NB4 (cell line): ENCODE measurements at places on chromosomes 7 and 10.

- DNase-seq, result no peak
Observed at GRCh38 chr7:45295222-45295621, 137.6 kb downstream of the RAMP3 start.

DNA sequence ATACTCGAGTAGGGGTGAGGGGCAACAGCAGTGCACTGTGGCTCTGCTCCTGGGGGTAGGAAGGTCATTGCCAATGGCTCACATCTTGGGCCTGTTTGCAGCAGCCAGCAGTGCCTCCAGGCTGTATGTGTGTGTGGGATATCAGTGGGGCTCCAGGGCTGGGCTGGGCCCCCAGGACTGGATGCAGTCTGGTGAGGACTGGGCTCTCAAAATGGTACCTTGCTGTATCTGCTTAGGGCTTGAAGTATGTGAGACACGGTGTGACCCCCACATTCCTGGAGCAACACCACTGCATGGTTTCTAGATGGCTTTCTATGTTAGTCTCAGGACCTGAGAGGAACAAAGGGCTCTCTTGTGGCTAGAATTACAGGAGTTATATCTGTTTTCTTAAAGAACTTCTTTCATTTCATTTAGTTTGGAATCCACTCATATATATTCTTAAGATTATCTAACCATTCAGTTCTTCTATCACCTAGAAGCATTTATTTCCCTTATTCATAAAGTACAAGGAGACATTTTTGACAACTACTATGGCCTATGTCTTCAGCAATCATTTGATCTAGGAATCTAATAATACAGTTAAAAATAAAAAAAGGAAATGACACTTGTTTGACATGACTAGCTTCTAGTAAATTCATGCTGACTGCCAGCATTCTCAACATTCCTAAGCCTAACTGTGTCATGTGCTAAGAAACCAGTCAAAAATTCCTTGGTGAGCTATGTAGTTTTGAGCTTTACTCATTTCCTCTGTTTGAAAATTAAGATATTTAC lies 443.2 kb upstream of the SEMA3A start:
- no peak for DNase-seq

GRCh38 chr7:112101201-112101846 lies 104.9 kb downstream of the DOCK4 start:
- DNase-seq, result no peak

DNA sequence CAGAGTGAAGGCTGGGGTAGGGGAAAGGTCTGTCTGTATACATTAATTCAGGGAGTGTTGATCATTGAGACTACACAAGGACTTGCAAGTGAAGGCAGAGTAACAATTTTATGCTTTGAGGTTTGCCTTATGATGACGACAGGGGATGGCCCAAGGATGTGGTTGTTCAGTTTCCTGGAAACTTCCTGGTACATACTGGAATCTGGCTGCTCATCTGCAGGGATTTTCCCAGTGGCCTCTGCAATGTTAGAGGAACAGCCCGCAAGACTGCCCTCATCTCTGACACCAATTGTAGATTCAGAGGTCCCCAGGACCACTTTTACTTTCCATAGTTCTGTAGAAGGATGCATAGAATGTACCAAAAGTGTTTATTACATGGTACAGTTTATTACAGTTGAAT lies 189.6 kb downstream of the TMEM178B start:
- no peak for DNase-seq

- no peak for DNase-seq
Observed at GRCh38 chr7:90201500-90202195, 9.9 kb upstream of the STEAP2 start.

DNA sequence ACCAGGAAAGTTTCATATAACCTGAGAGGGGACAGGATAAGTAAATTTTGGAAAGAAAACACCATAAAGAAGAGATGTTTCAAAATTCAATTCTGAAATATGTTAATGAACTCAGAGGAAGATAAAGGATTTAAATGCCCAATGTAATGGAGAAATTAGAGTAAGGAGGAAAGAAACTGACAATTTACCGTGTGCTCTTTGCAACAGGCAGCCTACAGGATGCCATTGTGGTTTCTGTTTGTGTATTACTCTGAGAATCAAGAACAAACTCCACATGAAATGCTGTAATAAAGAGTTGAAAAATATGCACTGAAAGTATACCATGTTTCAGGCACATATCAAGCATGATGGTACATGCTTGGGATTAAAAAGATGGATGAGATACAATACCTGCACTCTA lies 44.8 kb upstream of the GLCCI1 start:
- DNase-seq, result no peak

- DNase-seq, result no peak
Observed at GRCh38 chr10:104037261-104037951, 48.3 kb downstream of the COL17A1 start.

DNA sequence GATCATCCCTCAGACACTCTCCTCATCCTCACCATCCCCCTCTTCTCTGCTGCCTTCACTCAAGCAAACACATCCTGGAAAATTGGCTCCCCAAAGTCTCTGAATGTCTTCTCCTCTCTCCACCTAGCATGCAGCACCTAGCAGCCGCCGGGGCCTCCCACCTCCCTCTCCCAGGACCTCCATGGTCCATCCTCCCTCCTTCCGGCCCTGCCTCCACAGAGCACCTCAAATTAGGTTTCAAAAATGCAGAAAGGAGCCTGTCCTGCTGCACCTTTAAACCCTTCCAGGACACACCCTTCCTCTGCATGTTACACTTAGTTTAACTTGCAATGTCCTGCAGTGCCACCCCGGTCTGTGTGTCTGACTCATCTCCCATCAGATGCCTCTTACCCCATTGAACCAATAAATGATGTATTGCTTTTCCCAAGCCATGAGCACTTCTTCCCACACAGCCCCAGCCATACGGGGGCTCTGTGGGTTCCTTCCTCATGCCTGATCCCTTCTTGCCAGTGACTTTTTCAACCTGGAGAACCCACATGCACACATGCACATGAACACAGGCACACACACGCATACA lies 582.5 kb upstream of the MGMT start:
- DNase-seq, result no peak

DNA sequence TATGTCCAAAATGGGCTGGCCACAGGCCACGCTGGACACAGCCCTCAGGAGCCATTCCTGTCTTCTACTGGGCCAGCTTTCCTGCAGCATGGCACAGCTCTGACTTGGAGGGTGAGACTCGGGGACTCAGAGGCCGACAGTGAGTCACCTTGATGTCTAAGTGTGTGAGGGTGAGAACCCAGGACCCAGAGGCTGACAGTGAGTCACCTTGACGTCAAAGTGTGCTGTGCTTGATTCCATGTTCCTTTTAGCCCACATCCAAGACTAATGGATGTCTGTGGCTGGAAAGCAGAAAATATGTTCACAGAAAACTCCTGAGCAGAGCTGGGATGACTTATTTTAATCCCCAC lies 6.0 kb upstream of the FAM170B start:
- no peak for DNase-seq

GRCh38 chr7:39589323-39590111 lies 23.3 kb downstream of the YAE1 start:
- DNase-seq, result peak; percentile 95

GRCh38 chr10:13001041-13001886 lies at the start of gene CCDC3:
CCDC3 (minus strand) TSS chr10:13001713; CDS start chr10:13001570, 143 bp downstream.
- DNase-seq, result peak; percentile 63

- no peak for DNase-seq
Observed at GRCh38 chr10:125105155-125105554, 55.2 kb downstream of the CTBP2 start.

DNA sequence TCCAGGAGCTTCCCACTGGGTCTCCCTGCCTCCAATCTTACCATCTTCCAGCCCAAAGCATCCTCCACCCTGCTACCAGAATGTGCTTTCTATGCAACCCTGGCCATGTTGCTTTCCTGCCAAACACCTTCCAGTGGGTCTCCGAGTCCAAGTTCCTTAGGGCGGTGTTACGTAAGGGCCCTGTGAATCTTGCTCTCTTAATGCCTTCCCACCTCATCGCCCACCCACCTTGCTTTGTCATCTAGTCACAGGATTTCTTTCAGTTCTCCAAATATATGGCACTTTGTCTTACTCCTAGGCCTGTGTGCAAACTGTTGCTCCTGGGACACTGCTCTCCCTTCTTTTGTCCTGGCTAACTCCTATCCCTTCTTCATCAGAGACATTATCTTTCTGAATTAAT lies 344.5 kb downstream of the RPS24 start:
- no peak for DNase-seq

DNA sequence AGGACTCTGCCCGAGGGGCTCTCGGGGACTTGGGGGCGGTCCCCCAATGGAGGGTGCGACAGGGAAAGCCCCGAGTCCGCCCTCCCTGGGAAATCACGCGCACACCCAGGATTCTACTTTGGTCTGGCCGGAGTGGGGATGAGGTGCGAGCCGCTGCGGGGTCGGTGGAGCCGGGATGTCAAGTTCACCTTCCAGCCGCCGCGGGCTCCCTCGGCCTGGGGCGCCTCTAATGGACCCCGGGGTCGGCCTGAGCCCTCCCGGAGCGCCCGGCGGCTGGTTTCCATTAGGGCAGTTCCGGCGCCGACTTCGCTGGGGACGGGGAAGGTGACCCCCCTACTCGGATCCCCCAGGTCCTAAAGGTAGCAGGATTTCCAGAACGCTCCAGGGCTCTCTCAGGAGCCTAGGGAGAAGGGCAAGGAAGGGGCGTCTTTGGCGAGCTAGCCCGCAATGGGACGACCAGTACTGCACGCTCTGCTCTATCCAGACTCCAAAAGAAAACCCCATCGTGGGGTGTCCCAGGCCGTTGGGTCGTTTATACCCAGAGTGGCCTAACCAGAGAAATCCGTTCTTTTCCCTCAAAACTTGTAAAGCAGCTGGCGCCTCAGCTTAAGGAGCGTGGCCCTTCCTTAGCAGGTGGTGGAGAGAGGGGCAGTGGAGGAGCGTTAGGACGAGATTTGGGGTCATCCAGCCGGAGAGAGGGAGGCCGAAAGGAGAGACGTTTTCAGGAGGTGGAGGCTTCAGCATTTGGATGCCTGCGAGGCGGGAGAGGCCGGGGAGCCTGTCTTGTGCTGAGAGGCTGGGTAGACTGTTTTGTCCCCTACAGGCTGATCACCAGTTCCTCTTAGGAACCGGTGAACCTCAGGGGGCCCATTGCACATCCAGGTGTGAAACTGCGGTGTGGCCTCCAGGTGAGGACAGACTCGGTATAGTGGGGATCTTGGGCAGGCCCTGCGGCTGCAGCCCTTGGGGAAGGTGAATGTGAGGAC lies 860 bp upstream of the WDR86 start:
- no peak for DNase-seq

DNA sequence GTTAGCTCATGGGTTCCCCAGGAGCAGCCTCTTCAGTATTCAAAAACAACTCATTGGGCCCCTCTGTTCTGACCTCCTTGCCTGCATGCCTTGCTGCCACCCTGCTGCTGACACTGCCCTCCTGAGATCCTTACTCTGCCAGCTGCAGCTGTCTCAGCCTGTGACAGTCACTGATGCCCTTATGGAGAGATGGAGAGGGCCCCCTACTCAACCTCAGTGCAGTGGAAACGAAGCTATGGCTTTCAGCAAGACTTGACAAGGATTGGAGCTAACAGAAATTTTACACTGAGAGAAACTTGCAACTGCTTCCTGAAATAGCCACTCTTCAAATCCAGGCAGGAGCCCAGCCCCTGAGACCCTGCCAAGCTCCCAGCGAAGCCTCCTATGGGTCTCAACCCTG lies 678.3 kb upstream of the C7orf33 start:
- no peak for DNase-seq

GRCh38 chr7:98163704-98164494 lies 47.3 kb upstream of the BHLHA15 start:
- DNase-seq, result no peak

- DNase-seq, result no peak
Observed at GRCh38 chr7:120156476-120156875, 116.5 kb upstream of the KCND2 start.

GRCh38 chr10:33537066-33537465 lies 202.6 kb upstream of the NRP1 start:
- DNase-seq, result no peak

- no peak for DNase-seq
Observed at GRCh38 chr7:127154101-127154500, 98.6 kb downstream of the GRM8 start.

- no peak for DNase-seq
Observed at GRCh38 chr7:157194948-157195347, 56.2 kb downstream of the UBE3C start.

GRCh38 chr10:108787932-108788331 lies 1135.4 kb downstream of the XPNPEP1 start:
- DNase-seq, result no peak

- DNase-seq, result no peak
Observed at GRCh38 chr7:93949423-93949822, 27.9 kb downstream of the GNG11 start.

GRCh38 chr7:1368682-1369571 lies 90.3 kb downstream of the MICALL2 start:
- peak; percentile 90 for DNase-seq

- DNase-seq, result no peak
Observed at GRCh38 chr10:24214762-24215161, 5.8 kb downstream of the KIAA1217 start.

- DNase-seq, result no peak
Observed at GRCh38 chr7:51827631-51828030, 511.0 kb upstream of the COBL start.

GRCh38 chr7:84021292-84021908 lies 173.2 kb downstream of the SEMA3A start:
- no peak for DNase-seq

DNA sequence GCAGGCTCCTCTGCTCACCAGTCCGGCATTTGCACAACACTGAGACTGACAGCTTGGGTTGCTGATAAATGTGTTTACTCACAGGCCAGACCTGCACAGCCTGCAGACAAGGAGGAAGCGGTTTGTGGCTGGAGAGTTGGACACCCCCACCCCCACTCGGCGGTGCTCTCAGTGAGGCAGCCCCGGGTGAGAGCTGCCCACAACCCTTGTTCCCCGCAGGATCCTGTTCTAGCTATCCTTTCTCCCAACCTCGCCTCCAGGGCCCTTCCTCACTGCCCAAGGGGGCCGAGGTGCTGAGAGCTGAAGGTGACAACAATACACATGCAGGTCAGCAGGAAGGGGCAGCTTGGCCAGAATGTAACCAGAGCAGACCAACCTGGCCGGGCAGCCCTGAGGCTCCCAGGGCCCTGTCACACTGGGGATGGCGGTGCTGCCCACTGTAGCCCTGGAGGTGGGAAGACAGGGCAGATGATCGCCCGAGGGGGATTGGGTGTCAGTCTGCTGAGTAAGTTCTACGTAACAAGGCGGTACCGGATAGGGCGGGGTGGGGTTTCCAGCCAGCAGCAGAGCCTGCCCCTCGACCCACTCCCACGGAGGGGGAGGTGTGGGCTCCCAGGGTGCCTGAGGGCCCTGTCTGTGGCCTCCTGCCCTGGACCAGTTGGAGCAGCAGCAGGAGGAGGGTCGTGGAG lies 2.1 kb upstream of the ADAM8 start:
- peak; percentile 98 for DNase-seq

GRCh38 chr10:65377687-65378086 lies 1548.1 kb upstream of the LRRTM3 start:
- no peak for DNase-seq

DNA sequence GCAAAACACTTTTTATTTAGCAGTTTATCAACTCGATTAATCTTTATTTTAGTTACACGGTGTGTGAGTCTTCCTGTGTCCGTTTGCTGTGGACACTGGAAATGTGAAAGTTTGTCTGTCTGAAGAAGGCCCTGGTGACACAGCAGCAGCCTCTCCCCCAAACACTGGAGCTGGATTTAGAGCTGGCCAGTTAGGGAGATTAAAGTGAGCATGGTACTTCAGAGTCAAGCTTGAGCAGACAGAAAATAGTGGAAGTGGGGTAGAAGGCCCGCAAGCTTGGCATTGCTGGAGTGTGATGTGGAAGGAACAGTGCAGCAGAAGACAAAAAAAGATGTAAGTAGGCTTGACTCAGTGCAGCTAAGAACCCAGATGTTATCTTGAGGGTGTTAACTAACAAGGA lies 85.9 kb downstream of the POM121L12 start:
- no peak for DNase-seq

- DNase-seq, result no peak
Observed at GRCh38 chr10:126521399-126521798, 133.1 kb upstream of the ADAM12 start.
